ENCODE measurements at places on chromosomes 5 and 9.

GRCh38 chr5:81268521-81269196, 32.7 kb upstream of the ZCCHC9 start:
- no peak for DNase-seq

GRCh38 chr9:135369412-135369990, 110.1 kb upstream of the PPP1R26 start:
- DNase-seq, result no peak

- DNase-seq, result no peak
Measured at GRCh38 chr5:76608833-76609232, 14.4 kb downstream of the F2RL2 start.

GRCh38 chr9:89576404-89576839, 28.4 kb upstream of the GADD45G start:
- no peak for DNase-seq

DNA sequence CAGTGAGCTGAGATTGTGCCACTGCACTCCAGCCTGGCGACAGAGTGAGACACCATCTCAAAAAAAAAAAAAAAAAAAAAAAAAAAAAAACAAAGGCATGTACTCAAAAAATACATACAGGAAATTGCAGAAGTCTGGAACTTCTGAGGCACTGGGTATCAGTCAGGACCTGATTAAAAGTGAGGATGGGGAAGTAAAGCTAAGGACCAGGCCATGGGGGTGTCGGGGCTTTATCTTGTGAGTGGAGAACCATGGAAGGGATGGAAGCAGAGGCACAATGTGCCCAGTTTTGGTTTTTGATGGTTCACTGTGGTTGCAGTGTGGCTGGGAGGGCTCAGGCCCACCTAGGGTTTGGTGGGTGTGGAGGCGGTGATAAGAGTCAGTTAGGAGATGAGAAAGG, 212.7 kb upstream of the PIK3R1 start:
- no peak for DNase-seq

DNA sequence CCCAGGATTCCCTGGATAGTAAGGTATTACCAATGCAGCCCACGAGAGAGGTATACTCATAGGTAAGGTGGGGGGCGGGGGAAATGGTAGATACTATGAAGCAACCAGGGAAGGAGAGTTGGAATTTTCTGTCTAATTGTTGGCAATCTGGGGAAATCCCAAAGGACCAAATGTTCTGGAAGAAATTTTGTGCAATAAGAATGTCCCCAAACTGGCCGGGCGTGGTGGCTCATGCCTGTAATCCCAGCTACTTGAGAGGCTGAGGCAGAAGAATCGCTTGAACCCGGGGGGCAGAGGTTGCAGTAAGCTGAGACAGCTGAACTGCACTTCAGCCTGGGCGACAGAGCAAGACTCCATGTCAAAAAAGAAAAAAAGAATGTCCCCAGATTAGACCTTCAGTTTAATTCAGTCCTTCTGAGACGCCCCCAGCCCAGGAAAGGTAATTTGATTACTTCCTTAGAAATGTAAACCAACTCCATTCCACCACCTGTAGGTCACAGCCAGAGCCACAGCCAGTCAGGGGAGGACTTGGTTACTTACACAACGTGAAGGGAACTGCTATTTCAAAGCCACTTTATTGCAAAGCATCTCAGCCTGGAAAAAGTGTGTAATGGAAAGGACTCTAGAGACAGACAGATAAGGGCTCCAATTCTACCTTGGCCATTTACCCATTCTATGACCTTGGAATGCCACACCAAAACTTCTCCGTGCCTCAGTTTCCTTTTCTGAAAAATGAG, 50.0 kb upstream of the KLF4 start:
- no peak for DNase-seq

- DNase-seq, result no peak
Measured at GRCh38 chr5:139344177-139344576, 2.5 kb downstream of the PAIP2 start.

- no peak for DNase-seq
Measured at GRCh38 chr5:35430381-35431162, 187.1 kb upstream of the SPEF2 start.

- no peak for DNase-seq
Measured at GRCh38 chr5:497871-498509, 26.3 kb downstream of the SLC9A3 start.

DNA sequence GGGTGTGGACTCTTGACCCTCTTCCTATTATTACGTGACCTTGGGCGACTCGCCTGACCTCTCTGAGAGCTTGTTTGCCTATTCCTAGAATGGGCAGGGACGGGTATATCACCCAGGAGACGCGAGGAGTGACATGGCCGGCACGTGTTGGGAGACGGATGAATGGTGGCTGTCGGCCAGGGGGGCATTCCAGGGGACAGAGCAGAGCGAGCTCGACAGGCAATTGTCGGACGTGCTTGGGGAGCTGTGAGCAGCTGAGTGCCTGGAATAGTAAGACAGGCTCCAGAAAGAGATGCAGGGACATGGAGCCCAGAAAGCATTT, 29.3 kb upstream of the UNC5A start:
- no peak for DNase-seq

GRCh38 chr5:58771796-58772195, 188.9 kb downstream of the RAB3C start:
- no peak for DNase-seq

DNA sequence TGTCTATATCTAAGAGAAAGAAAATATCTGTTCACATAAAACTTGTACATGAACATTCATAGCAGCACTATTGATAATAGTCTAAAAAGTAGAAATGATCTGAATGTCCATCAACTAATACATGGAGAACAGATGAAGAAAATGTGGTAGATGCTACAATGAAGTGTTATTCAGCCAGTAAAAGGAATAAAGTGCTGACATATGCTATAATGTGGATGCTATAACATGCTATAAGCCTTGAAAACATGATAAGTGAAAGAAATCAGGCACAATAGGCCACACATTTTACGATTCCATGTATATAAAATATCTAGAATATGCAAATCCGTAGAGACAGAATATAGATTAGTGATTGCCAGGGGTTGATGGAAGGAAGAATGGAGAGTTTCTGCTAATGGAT, 146.8 kb downstream of the SEMA5A start:
- no peak for DNase-seq

DNA sequence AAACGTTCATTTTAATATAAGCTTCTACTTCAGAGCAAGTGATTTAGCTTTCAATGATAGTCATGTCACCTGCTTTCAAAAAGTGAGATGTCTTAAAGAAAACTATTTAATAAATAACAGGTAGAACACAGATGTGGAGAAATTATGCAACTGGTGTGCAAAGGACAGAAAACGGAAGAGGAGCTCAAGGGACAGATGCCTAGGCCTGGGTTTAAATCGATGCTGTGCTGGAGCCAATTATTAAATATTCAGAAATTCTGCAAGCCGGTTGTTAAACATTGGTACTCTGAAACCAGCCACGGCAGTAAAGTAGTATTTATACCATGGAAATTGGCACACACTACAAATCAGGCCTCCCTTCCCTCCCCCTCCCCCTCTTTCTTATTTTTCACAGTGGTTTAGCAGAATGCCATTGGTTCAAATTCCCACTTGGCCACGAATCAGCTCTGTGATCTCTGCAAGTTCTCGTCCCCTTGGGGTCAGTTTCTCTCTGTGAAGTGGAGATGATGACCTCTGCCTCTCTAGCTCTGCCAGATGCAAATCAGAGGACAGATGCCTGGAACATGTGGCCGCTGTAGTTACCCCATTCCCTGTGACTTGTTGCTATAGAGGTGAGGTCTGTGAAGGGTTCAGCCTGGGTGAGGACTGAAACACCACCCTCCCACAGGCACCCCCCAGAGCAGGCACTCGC, 6.2 kb upstream of the RNF130 start:
- DNase-seq, result no peak

DNA sequence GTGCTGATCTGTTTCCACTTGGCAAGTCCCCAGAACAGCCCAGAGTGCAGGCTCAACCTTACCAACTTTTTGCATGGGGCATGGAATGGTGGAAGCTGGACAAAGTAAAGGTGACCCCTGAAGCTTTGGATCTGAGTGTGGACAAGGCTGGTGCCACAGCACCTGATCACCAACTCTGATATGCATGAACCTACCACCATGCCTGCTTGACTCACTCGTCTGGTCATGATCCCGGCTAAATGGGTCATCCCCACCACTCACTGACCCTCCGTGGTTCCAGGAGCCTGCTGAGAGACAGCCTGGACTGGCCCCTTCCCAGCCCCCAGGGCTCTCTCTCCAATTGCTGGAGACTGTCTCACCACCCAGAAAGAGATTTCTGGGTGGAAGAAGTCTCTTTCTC, 14.4 kb upstream of the SLC22A4 start:
- no peak for DNase-seq

GRCh38 chr5:15621094-15621493, 121.1 kb downstream of the FBXL7 start:
- DNase-seq, result no peak

GRCh38 chr9:136494012-136494411, 11.2 kb upstream of the SEC16A start:
- no peak for DNase-seq

DNA sequence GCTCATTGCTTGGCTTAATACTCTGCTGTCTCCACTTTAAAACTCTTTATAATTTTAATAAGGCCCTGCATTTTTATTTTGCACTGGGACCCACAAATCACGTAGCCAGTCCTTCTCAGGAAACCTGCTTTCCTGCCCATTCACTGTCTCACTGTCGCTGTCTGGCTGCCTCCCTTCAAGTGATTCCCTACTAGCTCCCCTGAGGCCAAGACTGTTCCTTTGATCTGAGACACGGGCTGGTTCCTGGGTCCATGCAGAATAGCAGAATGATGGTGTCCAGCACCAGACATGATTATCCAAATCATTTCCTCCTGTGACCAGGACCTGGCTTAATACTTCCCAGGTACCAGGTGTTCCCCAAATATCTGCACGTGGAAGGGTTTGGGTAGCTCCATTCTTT, 597.1 kb upstream of the KLF4 start:
- no peak for DNase-seq

DNA sequence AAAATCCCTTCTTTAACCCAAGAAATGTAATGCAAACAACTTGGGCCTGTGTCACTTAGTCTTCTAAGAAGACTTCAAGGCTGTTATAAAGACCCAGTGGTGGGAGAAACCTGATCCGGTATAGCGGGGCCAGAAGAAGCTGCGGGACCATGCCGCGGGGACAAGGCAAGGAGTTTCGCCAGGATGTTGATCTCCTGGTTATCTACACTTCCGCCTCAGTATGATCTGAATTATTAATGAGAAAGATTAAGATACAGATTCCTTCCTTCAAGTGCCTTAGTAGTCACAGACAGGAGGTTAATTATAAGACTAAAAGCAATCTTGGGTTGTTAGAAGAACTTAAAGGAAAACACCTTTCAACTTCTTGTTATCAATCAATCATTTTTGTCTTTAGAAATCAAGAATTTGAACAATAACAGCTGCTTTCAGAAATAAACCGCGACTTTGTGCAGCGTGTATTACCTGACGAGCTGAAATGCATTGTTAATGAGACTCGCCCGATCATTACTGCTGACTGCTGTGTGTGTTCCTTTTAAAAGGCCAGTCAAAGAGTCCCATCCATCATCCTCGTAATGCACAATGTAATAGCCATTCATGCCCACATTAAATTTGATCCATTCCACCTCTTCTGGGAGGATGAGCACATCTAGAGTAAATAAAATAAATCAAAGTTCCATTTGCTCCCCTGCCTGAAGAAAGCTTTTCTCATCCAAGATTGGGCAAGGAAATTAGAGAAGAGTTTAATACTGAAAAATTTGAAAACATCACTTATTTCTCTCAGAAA, 22.2 kb downstream of the ERAP1 start:
- DNase-seq, result no peak

DNA sequence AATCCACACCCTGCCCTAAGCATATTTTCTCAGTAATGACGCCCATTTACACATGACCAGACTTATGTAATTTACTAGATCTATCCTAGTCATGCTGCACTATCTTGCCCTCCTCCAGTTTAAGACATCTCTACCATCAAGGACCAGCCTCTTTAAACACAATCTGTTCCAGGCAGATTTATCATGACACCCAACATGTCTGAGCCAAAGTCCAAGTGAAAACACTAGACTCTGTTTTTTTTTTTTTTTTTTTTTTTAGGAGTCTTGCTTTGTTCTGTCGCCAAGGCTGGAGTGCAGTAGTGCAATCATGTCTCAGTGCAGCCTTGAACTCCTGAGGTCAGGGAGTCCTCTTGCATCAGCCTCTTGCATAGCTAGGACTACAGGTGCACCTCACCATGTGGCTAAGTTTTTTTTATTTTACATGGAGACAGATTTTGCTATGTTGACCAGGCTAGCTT, 354.6 kb downstream of the ARRDC3 start:
- no peak for DNase-seq

DNA sequence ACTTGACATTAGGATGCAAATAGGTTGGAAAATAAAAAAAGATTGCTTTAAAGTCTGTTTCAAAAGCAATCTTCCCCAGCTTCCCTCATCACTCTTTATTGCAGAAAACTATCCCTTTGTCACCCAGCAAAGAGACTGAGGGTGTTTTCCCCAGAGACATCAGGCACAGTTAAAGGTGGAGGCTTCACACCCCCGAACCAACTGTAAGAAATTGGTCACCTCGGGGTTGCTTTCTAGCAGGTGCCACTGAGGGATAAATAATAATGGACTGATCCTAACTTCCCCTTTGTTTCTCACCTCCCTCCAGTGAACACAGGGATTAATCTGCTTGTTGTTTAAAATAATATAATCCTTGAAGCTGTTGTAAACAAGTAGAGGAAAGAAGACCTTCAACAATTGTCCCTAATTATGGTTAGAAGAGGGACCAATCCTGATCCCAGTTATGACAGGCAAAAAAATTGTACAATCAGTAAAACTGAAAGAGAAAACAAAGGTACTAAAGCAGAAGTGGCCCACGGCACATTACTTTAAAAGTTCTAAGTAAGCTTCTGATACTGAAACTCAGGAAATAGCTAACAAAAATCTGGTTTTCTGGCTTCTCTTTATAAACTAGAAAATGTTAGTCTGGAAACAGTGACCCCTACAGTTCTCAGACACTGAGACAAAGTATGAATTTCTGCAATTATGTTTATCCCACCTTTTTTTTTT, 6.6 kb upstream of the PCSK1 start:
- DNase-seq, result no peak

DNA sequence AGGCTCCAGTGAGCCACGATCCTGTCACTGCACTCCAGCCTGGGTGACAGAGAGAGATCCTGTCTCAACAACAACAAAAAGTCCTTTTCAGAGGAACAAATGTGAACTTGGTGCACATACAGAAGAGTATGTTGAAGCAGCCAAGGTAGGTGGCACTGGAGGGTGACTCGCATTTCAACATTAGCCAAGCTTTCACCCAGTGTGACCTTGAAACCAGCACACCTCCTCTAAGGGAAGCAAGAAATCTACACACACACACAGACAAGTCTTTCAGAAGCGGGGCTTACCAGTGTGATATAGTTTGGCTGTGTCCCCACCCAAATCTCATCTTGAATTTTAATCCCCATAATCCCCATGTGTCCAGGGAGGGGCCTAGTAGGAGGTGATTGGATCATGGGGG, 225.2 kb downstream of the SEMA5A start:
- no peak for DNase-seq
